ENCODE measurements at places on chromosomes 16 and 17. TPM values are rescaled to one million over a fixed set of nuclear protein-coding genes. Genes with fewer than 3 reads are reported as not detected.
A peak's percentile ranks its signal among the peaks of the same experiment; 100 is the strongest.

DNA sequence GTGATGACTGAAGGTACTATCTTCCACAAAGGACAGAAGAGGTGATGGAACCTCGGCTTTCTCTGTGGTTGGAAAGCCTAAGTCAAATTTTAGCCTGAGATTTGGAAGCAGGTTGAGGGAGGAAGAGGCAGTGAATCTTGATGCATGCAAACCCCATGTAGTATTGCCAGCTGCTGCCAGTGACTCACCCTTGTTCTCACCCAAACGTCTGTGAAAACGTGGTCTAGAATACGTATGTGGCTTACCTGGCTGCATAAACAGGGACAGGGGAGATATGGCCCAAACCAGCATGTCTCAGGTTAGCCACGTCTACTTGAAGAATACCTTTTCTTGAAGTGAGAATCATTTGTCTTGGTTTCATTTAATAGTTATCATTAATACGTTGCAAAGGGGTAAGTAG lies 438.0 kb upstream of the MAF start:
- no peak overlapping the region for H3K27ac ChIP-seq
- no peaks in the 10 kb centered on the region for H3K4me1 ChIP-seq
- H3K27me3 ChIP-seq, result no peaks in the 10 kb centered on the region
- no peaks in the 10 kb centered on the region for H3K36me3 ChIP-seq

DNA sequence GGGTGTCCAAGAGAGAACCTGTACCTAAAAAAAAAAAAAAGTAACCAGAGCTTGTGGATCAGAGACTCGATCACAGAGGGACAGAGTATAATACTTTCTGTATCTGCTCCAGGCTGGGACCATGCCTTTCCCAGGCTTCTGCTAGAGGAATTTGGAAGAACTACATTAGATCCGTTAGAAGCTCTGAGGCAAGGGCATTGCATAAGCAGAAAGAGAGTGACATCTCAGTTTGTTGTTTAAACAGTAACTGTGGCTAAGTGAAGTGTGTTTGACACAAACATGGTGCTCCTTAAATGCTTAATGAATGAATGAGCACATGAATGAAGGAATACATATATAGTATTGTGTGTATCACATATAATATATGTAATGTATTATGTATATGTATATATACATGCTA lies 131.2 kb downstream of the HS3ST3B1 start:
- H3K36me3 ChIP-seq, result no peaks in the 10 kb centered on the region
- no peaks in the 10 kb centered on the region for H3K4me1 ChIP-seq
- no peak for DNase-seq
- H3K4me3 ChIP-seq, result no peak overlapping the region

- H3K4me3 ChIP-seq, result no peak overlapping the region
- H3K4me1 ChIP-seq, result peaks cover 11% of the 10 kb centered on the region
- no peaks in the 10 kb centered on the region for H3K27me3 ChIP-seq
- DNase-seq, result peak; percentile 39
- H3K36me3 ChIP-seq, result no peaks in the 10 kb centered on the region
- no peak overlapping the region for H3K27ac ChIP-seq
These were observed 72.6 kb downstream of the MGAT5B start for GRCh38 chr17:76940738-76941350.

DNA sequence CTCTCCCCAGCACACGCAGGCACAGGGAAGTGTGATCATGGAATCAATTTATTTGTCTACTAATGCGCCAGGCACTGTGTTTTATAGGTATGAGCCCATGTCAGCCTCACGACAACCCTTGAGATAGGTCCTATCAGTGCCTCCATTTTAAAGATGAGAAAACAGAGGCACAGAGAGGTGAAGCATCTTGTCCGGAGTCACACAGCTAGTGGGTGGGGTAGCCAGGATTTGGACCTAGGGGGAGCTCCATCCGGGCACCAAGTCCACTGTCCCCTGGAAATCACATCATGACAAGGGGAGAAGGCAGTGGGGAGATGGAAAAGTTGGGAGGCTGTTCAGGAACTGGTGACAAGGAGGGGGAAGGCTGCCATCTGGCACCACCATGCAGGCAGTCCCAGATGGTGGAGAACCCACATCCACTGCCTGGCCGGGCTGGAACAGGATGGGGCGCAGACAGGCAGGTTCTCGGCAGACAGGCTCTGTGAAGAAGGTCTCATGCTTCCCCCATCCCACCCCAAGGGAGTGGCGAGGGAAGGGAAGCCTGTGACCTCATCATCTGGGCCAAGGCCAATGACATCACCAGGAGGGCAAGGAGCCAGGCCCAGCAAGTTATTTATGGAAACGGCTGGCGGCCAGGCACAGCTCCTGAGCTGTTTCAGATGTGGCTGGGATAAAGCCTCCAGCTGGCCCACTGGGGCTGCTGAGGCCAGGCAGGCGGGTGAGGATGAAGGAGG lies 126.0 kb upstream of the SDK2 start:
- DNase-seq, result no peak
- H3K4me3 ChIP-seq, result no peak overlapping the region
- no peaks in the 10 kb centered on the region for H3K36me3 ChIP-seq
- no peaks in the 10 kb centered on the region for H3K27me3 ChIP-seq
- no peaks in the 10 kb centered on the region for H3K4me1 ChIP-seq
- H3K27ac ChIP-seq, result no peak overlapping the region

GRCh38 chr17:33574942-33575445 lies 281.9 kb upstream of the ASIC2 start:
- no peak for DNase-seq
- no peak overlapping the region for H3K4me3 ChIP-seq
- no peaks in the 10 kb centered on the region for H3K36me3 ChIP-seq
- H3K27ac ChIP-seq, result no peak overlapping the region
- no peaks in the 10 kb centered on the region for H3K4me1 ChIP-seq

DNA sequence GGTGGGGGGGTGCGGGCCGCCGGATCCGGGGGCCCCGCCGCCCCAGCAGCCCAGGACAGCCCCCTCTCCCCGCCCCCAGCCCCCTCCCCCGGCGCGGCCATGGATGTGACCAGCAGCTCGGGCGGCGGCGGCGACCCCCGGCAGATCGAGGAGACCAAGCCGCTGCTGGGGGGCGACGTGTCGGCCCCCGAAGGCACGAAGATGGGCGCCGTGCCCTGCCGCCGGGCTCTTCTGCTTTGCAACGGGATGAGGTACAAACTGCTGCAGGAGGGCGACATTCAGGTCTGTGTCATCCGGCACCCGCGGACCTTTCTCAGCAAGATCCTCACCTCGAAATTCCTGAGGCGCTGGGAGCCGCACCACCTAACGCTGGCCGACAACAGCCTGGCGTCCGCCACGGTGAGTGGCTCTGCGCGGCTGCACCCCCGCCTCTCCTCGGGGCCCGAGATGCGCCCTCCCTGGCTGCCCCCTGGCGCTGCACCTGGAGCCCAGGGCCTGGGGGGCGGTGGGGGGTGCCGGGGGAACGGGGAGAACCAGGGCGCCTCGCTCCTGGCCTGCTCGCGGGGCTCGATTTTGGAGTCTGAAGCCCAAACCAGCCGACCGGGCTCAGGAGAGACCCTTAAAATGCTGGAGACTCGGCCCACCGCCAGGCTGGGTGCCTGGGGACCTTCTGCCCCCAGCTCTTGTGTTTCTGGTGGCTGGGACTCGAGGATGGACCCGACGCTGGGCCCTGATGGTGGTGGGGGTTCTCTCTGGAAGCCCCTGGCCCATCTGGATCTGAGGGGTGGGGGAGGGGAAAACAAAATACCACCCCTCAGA lies 744 bp downstream of the CMIP start:
- peak overlapping the region; percentile 78 for H3K4me3 ChIP-seq
- no peak overlapping the region for H3K27ac ChIP-seq
- H3K4me1 ChIP-seq, result peaks cover 13% of the 10 kb centered on the region
- peaks cover 2% of the 10 kb centered on the region for H3K27me3 ChIP-seq

GRCh38 chr17:48825446-48826381 lies 5.1 kb upstream of the CALCOCO2 start:
- no peaks in the 10 kb centered on the region for H3K27me3 ChIP-seq
- H3K4me3 ChIP-seq, result no peak overlapping the region
- H3K36me3 ChIP-seq, result no peaks in the 10 kb centered on the region

Gene UNC45B
- 0.15 TPM for total RNA-seq

GRCh38 chr16:58034774-58035173 lies 9.2 kb downstream of the MMP15 start:
- H3K36me3 ChIP-seq, result peaks cover 2% of the 10 kb centered on the region
- no peaks in the 10 kb centered on the region for H3K27me3 ChIP-seq
- H3K4me1 ChIP-seq, result no peaks in the 10 kb centered on the region
- H3K27ac ChIP-seq, result no peak overlapping the region
- no peak for DNase-seq
- no peak overlapping the region for H3K4me3 ChIP-seq

GRCh38 chr16:10390867-10391266 lies 5.0 kb downstream of the ATF7IP2 start:
- no peaks in the 10 kb centered on the region for H3K4me1 ChIP-seq
- H3K4me3 ChIP-seq, result no peak overlapping the region
- H3K27me3 ChIP-seq, result no peaks in the 10 kb centered on the region

DNA sequence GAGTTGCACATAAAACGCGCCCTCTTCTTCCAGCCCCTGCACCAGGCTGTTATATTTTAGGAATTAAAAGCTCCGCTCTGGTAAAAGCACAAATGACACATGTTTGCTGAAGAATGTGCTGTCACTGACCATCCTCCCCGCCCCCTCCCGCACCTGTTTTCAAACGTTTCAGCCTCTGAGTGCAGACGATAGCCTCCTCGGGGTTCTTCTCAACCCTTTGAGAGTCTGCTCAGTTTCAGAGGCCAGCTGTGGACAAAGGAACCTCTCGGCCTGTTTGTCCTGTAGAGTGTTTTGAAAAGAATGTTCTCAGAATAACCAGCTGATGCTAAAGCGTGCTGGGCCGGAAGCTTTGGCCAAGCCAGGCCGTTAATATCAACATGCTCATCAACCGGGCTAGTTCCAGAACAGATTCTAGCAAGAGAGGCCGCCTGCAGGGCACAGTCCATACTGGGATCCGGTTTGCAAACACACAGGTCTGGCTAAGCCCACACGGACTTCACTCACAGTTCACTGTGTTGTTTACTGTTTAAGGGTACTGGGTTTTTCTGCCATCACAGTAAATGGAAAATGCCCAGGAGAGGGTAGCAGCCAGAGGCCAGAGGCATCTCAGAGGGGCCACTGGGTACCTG lies 6.4 kb upstream of the CACNG4 start:
- no peak overlapping the region for H3K4me3 ChIP-seq
- H3K27me3 ChIP-seq, result peaks cover 10% of the 10 kb centered on the region
- H3K27ac ChIP-seq, result no peak overlapping the region
- H3K4me1 ChIP-seq, result no peaks in the 10 kb centered on the region

- H3K27me3 ChIP-seq, result no peaks in the 10 kb centered on the region
- H3K4me1 ChIP-seq, result no peaks in the 10 kb centered on the region
- H3K36me3 ChIP-seq, result no peaks in the 10 kb centered on the region
- no peak overlapping the region for H3K4me3 ChIP-seq
These were observed 76.6 kb downstream of the PLCG2 start for GRCh38 chr16:81855552-81856153.

GRCh38 chr16:11423315-11424117 lies 78.3 kb downstream of the RMI2 start:
- DNase-seq, result no peak
- no peaks in the 10 kb centered on the region for H3K4me1 ChIP-seq
- no peaks in the 10 kb centered on the region for H3K27me3 ChIP-seq
- H3K4me3 ChIP-seq, result no peak overlapping the region

DNA sequence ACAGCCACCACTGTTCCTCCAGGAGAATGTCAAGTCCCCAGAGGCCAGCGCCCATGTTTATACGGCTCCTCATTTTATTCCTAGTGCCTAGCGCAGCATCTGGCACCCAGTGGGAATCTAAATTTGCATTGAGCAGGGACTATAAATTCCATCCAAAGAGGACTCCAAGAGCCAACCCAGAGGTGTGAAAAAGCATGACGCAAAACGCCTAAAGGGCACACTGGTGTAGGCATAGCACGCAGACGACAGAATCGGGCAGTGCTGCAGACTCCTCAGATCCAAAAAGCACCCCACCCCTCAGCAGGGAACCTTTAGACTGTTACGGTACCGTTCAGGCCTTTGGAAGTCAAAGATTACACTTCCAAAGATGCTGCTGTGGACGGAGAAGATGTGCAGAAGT lies 19.5 kb downstream of the TEKT5 start:
- H3K27ac ChIP-seq, result no peak overlapping the region
- no peak for DNase-seq
- H3K4me3 ChIP-seq, result no peak overlapping the region
- peaks cover 5% of the 10 kb centered on the region for H3K4me1 ChIP-seq
- H3K36me3 ChIP-seq, result no peaks in the 10 kb centered on the region
- no peaks in the 10 kb centered on the region for H3K27me3 ChIP-seq

- H3K27ac ChIP-seq, result no peak overlapping the region
- no peak for DNase-seq
- H3K27me3 ChIP-seq, result no peaks in the 10 kb centered on the region
- peaks cover 9% of the 10 kb centered on the region for H3K36me3 ChIP-seq
These were observed 26.9 kb upstream of the LGALS9 start for GRCh38 chr17:27603880-27604794.

GRCh38 chr17:50972577-50972976 lies 106.4 kb upstream of the TOB1 start:
- H3K27ac ChIP-seq, result no peak overlapping the region
- no peak overlapping the region for H3K4me3 ChIP-seq
- no peaks in the 10 kb centered on the region for H3K4me1 ChIP-seq
- no peaks in the 10 kb centered on the region for H3K27me3 ChIP-seq

GRCh38 chr16:88309908-88310265 lies 72.9 kb upstream of the ZNF469 start:
- H3K36me3 ChIP-seq, result no peaks in the 10 kb centered on the region
- no peak for DNase-seq
- no peak overlapping the region for H3K27ac ChIP-seq
- no peak overlapping the region for H3K4me3 ChIP-seq
- no peaks in the 10 kb centered on the region for H3K27me3 ChIP-seq

Gene CD300LB
- total RNA-seq, result not detected

DNA sequence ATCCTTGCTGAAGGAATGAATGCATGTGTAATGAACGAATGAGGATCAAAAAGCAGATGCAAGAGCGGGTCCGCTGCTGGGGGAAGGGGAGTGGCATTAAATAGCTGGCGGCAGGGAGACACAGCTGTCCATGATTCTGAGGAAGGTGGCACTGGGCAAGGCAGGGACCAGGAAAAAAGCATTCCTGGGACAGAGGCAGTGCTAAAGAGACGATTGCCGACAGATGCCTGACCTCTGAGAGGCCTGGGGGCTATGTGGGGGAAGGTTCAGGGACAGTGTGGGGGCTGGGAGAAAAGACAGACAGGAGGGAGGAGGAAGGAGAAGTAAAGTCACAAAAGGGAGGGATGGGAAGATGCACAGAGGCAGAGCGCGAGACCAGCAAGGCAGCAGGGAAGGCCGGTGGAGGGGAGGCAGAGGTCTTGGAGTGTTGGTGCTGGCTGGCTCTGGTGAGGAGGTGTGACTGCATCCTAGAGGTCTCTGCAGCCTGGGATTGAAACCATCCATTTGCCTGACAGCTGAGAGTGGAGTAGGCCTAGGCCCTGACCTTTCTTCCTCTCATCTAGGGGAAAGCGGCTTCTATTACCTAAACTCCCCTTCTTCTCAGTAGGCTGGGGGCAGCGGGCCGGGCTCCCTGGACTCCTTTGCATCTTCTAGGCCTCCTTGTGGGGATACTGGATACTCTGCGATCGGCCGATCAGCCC lies 109.9 kb downstream of the SDK2 start:
- H3K36me3 ChIP-seq, result no peaks in the 10 kb centered on the region
- DNase-seq, result no peak
- H3K27ac ChIP-seq, result no peak overlapping the region
- H3K4me1 ChIP-seq, result no peaks in the 10 kb centered on the region

GRCh38 chr16:55832773-55833691 lies at the start of gene CES1:
CES1 (minus strand) TSS chr16:55833096; CDS start chr16:55833055, 41 bp downstream.
- no peaks in the 10 kb centered on the region for H3K4me1 ChIP-seq
- no peak within 1 kb of the TSS for H3K27ac ChIP-seq
- H3K27me3 ChIP-seq, result no peaks in the 10 kb centered on the region

Measured in H1 (cell line).